ENCODE measurements at places on chromosomes 5 and 9.

- DNase-seq, result no peak
Observed at GRCh38 chr9:128409978-128410377, 10.7 kb upstream of the CERCAM start.

GRCh38 chr5:103108086-103108485 is 11.9 kb downstream of the GIN1 start:
- DNase-seq, result no peak

DNA sequence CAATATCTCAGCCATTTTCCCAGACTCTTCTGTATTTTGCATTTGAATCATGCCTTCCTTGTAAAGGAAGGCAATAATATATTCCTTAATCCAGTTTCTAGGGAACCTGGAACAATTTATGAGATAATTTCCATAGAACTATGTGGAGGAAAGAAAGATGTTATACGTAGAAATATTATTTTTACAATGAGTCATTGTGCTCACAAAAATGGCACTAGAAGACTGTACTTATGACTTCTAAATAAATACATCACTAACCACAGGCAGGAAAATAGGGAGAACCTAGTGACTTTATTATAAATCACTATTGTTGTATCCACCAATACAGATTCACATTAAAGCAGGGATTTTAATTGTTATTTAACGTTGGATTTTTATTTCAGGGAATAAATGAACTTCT is 87.6 kb downstream of the FBXO38 start:
- no peak for DNase-seq

- no peak for DNase-seq
Observed at GRCh38 chr5:172494630-172495505, 40.5 kb upstream of the SH3PXD2B start.

DNA sequence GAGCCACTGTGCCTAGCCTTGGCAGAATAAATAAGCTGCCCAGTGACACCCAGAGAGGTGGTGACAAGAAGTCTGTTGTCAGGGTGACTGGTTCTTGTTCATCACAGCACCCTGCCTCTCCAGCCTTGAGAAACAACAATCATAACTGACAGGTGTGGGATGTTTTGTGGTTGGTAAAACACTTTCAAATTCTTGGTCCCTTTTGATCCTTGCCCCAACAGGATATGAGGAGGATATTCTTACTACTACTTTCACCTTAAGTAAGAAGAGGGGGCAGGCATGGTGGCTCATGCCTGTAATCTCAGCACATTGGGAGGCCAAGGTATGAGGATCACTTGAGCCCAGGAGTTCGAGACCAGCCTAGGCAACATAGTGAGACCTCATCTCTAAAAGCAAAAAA is 14.2 kb upstream of the FRRS1L start:
- DNase-seq, result no peak

DNA sequence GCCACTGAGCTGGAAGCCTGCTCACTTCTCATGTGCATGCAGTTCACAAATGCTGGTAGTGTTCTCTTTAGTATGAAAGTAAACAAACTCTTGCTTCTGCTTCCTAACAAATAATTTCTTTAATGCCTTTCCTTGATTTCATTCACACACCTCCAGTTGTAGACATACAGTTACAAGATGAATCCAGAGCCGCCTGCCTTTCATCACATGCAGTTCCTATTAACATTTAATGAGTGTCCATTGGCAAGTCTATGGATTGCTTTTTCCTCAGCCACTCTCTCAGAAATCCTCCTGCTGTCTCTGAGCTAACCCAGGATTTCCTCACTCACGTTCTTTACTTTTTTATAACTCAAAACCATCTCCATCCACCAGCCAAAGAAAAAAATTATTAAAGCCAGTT is 408.6 kb downstream of the BNC2 start:
- DNase-seq, result no peak

DNA sequence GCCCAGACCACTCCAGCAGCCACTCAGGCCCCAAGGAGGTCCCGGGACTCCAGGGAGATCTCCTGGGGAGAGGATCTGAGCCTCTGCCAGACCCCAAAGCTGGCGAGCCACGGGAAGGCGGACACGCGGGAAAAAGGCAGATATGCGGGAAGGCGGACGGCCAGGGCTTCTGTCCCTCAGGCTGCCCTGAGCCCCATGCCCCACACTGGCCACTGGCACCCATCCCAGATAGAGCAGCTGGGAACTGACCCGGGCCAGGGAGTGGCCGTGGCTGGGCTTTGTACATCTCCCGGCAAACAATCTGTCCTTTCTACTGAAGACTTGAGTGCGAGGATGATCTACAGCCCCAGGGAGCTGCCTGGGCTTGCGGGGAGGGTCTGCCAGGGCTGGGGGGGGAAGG is 21.1 kb upstream of the NOTCH1 start:
- no peak for DNase-seq

DNA sequence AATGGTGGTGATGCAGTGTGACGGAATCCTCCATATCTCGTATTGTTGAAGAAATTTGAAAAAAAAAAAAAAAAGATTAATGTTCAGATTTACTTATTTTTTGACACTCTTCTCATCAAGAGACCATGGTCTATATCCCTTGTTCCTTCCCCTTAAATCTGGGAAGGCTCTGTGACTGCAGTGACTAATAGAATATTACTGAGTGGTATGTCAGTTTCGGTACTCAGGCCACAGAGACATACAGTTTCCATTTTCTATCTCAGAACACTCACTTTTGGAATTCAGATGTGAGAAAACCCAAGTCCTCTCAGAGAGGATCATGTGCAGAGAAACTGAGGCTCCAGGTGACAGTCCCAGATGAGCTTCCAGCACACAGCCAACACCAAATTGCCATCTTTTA is 1193.5 kb downstream of the DTWD2 start:
- DNase-seq, result no peak

DNA sequence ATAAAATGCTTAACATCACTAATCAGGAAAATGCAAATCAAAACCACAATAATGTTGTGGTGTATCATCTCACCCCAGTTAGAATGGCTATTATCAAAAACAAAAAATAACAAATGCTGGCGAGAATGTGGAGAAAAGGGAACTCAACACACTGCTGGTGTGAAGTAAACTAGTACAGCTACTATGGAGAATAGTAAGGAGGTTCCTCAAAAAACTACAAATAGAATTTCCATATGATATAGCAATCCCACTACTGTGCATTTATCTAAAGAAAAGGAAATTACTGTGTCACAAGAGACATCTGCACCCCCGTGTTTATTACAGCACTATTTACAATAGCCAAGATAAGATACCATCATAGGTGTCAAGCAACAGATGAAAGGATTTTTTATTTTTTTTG is 214.5 kb upstream of the RASA1 start:
- no peak for DNase-seq

- DNase-seq, result peak; percentile 42
Observed at GRCh38 chr9:99057665-99058625, 47.0 kb upstream of the TGFBR1 start.

- no peak for DNase-seq
Observed at GRCh38 chr5:139306628-139307379, 13.3 kb downstream of the MATR3 start.

DNA sequence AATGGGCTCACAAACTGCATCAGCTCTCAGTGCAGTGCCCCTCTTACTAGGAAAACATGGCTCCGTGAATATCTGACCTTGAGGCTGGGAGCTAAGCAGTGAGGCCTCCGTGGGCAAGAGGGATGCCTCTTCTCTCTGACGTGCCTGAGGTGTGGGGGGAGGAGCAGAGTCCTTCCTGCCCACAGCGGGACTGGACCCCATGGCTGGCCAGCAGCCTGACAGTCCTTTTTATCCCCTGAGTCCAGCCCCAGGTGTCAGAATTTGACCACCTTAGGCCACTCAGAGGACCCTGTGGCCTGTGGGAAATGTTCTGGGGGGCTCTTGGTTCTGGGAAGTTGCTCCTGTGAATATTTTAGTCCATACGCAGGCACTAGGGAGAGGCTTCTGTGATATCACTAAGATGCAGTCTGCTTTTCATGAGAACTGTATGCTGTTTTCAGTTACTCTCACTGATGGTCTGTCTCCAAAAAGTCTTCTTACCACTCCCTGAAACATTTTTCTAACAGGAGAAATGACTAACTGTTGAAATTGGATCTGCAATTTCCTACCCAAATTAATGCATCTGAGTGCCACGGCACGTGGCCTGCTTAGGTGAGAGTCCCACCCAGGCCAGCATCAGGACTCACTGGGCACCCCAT is 23.4 kb downstream of the ANGPTL2 start:
- no peak for DNase-seq

DNA sequence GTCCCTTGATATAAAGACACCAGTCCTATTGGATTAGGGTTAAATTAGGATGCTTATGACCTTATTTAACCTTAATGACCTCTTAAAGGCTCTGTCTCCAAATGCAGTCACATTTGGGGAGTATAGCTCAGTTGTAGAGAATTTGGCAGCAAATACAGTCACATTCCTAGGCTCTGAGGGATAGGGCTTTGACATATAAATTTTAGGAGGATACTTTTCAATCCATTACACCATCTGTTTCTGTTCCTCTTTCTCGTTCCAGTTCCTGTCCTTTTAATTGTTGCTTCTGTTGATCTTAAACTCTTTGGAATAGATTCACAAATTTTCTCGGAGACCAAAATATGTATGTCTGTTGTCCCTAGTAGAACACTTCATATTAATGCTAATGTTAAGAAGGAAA is 390.0 kb upstream of the PCSK5 start:
- DNase-seq, result no peak

- DNase-seq, result no peak
Observed at GRCh38 chr5:10745133-10745532, 15.9 kb downstream of the DAP start.

DNA sequence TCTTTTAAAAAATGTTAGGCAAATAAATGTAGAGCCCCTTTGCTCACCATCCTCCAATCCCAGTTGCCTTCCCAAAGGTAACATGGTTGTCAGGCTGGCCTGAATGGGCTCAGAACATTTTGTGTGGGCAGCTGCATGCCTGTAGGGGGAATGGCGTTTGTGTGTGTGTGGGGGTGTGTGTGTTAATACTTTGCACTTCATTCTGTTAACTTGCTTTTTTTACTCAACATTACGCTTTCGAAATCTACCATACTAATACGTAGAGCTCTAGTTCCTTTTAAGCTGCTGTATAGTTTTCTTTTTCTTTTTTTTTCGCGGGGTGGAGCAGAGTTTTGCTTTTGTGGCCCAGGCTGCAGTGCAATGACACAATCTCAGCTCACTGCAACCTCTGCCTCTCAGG is 14.0 kb downstream of the MYOZ3 start:
- DNase-seq, result no peak

DNA sequence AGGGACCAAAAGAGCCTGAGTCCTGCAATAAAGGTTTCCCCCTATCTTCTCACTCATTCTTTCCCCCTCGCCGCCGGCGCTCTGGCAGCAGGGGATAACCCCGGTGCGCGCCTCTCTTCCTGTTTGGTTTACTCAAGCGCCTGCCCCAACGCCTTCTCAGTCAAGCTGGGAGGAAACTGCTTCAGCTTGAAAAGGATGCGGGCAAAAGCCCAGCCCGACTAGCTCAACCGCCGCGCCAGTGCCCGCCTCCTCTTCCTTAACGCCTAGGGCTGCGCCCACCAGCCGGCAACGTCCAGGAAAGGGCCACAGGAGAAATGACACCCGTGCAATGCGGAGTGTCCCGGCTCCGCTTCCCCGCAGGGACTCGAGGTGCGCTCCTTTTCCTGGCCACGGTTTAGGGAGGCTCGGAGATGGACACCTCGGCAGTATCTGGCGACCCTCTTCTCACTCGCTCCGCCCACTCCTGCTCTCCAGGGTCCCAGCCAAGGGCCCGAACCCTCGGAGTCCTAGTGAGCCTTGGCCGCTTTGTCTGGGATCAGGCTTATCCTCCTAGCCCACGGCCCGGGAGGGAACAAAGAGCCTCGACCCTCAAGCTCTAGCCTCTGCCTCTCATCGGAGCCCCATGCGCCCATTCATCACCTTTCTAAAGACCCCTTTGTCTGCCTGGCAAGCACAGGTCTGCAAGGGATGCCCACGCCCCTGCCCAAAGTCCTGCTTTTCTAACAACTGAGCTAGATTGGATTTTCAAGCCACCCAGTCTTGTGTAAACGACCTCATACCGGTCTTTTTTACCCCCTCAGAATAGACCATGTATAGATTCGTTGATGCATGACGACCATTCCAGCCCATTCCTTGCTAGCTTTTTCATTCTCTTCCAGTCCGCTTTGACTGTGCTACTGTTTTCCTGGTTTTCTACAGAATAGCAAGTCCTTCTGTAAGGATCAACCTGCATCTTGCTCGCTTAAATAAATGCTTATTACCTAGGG is 2.0 kb downstream of the ST8SIA4 start:
- peak; percentile 80 for DNase-seq

- DNase-seq, result no peak
Observed at GRCh38 chr5:13252699-13253098, 691.8 kb downstream of the DNAH5 start.

DNA sequence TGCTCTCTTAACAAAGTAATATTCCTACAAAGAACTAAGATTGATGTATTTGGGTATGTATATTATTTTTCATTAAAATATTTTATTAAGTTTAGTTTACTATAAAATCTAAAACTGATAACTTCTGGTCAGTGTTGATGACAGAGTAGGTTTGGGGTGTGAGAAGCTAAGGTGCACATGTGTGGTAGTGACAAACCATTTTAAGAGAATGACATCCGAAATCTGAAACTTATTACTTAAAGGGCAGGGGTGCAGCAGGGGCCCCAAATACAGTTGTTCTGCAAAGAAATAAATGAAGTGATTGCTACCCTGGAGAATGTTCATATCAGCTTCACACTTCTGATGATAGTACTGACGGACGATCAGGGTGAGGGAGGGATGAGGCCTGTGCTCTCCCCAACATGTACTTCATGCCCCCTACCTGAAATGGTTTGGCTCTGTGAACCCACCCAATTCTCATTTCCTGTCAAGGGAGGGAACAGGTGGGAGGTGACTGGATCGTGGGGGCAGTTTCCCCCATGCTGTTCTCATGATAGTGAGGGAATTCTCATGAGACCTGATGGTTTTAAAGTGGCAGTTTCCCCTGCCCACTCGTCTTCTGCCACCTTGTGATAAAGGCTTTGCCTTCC is 125.3 kb upstream of the RFX3 start:
- DNase-seq, result no peak

- DNase-seq, result no peak
Observed at GRCh38 chr5:59517926-59518585, 375.5 kb downstream of the PDE4D start.

- DNase-seq, result no peak
Observed at GRCh38 chr9:113519426-113520108, 56.0 kb downstream of the RGS3 start.

- no peak for DNase-seq
Observed at GRCh38 chr5:13993926-13994325, 49.4 kb upstream of the DNAH5 start.

DNA sequence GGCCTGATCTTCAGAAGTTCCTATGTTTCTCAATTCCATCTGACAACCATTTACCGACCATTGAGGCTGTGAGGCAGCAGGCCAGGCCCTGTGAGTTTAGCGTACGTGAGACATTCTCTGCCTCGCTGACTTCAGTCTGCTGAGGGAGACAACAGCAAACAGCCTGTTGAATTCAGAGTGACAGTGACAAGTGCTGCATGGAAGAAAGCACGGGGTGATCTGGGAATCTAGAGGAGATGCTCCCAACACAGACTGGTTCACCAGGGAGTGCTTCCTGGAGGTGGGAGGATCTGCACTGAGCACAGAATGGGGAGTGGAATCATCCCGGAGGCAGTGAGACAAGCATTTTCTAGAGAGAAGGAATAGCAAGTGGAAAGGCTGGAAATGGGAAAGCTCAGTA is 10.0 kb upstream of the DDX41 start:
- no peak for DNase-seq

- DNase-seq, result no peak
Observed at GRCh38 chr9:34674440-34674839, 12.0 kb upstream of the CCL27 start.

Data from stimulated activated CD8-positive, alpha-beta memory T cell treated with anti-CD3 and anti-CD28 coated beads, Interleukin-2, amount 100 ng/mL, for 1 hour (primary cell).